ENCODE measurements at places on chromosomes 3 and 15.

DNA sequence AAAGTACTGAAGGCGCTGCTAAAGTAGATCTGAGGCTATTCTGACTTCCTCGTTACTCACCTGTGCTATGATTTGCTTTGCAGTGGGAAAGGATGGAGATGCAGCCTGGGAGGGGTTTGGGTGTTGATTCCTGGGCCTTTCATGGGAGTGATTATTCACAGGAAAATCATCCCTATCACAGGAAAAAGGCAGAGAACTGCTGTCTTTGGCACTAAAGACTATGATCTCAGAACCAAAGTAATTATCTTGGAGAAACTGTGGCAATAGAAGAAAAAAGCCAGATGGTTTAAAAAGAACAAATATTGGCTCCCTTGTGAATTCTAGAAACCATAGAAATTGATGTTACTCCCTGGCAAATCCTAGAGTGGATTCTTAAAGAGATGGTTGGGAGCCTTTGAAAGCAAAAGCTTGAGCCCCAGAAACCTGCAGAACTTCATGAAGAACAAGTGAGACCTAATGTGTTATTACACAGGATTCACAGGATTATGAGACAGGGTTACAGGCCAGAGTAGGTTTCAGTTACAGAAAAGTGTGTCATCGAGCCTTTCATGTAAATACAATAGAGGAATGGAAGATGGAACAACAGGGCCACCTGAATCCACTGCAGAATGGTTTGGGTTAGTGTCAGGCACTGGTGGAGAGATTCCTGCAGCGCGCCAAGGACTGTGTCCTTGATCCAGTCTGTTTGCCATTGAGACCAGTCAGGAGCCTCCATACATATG is 85.7 kb downstream of the OXNAD1 start:
- no peak for DNase-seq

DNA sequence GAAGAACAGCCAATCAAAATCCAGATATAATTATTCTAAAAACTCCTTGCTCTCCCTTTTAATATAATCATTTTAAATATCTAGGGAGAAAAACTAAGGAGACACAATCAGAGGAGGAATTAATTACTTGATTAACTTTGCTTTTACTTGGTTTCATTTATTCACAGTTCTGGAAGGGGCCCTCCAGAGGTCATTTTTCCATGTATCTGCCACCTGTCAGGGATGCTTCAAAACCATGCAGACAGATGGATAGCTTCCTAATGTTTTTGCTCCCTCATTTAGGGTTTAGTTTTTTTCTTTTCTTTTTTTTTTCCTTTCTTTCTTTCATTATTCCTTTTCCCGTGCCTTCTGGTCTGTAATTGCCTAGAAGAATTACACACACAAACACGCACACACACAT is 438.1 kb upstream of the ARPP21 start:
- DNase-seq = no peak

- DNase-seq = no peak
Measured at GRCh38 chr3:182294696-182295095, 498.6 kb upstream of the ATP11B start.

GRCh38 chr3:102180280-102180931 is 254.4 kb upstream of the ZPLD1 start:
- DNase-seq = no peak

DNA sequence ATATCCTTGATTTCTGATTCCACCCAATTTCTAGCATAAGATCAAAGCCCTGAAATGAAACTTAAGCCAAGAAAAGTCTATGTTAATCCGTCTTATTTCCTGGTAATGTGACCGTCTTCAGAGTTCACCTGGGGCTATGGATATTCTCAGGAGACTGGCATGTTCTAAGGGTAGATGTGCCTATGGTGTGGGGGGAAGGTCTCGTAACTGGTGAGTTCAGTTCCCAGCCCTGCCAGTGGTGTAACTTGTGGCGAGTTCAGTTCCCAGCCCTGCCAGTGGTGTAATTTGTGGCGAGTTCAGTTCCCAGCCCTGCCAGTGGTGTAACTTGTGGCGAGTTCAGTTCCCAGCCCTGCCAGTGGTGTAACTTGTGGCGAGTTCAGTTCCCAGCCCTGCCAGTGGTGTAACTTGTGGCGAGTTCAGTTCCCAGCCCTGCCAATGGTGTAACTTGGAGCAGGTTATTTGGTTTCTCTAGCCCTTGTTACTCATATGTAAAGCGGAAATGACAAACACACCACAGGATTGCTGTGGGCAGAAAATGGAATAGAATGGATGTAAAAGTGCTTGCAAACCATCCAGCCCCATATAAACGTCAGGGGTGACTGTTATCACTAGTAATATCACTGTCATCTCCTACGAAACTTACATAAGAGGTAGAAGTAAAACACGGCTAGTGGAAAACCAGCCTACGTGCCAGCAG is 30.4 kb downstream of the SLC51A start:
- DNase-seq = no peak

DNA sequence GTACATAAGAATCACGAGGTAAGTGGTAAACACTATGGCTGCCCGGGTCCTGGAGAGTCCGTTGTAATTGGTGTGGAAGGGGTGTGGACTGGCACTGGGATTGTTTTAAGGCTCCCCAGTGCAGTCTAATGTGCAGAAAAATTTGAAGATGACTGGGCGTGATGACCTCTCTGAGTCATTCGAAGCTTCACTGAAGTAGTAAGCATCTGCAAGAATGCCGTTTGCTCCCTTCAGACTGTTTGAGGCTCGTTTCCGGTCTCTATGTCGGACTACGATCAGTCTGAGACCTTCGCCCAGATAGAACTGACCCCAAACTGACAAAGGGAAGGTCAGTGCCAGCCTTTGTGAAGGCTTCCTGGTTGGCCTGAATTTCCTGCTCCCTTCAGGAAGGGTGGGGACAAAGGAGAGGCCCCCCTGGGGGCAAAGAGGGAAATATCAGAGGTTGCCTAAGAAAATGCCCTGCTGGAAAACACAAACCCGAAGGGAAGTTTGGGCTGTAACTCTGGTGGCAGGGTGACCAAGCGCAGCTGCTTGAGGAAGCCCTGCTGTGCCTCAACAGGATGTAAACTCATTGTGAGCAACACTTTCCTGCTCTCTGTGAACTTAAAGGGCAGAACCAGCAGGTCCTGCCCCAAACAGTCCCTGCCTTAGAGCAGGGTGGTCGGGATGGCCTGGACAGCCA is 34.6 kb downstream of the BTD start:
- peak; percentile 17 for DNase-seq

DNA sequence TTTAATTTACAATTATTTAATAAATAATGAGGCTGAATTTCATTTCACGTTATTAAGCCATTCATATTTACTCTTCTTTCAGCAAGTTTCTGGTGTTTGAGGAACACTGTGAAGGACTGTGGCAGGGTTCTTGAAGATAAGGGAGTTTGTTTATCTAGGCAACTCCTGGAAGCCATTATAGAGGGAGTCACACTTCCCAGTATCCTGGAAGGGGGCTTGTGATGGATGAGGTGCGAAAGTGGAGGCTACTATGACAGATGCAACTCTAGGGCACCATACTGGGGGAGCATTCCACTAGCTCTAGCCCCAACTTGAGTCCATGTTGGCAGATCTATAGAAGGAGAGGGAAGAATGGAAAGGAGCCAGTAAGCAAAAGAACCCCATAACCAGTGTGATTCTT is 14.4 kb downstream of the CNOT10 start:
- no peak for DNase-seq

Measured in stimulated activated CD4-positive, alpha-beta T cell treated with anti-CD3 and anti-CD28 coated beads, Interleukin-12 subunit alpha, Interleukin-12 subunit beta, amount 100 ng/mL, for 4 hours (primary cell).